ENCODE measurements at places on chromosomes 2 and 18. TPM values are rescaled to one million over a fixed set of nuclear protein-coding genes. Genes with fewer than 3 reads are reported as not detected.

CABYR gene
- 5.9 TPM for polyA plus RNA-seq

RAB27B gene
- 3.6 TPM for polyA plus RNA-seq

CCT7 gene
- 279 TPM for polyA plus RNA-seq

C2orf78 gene
- polyA plus RNA-seq = not detected

DNA sequence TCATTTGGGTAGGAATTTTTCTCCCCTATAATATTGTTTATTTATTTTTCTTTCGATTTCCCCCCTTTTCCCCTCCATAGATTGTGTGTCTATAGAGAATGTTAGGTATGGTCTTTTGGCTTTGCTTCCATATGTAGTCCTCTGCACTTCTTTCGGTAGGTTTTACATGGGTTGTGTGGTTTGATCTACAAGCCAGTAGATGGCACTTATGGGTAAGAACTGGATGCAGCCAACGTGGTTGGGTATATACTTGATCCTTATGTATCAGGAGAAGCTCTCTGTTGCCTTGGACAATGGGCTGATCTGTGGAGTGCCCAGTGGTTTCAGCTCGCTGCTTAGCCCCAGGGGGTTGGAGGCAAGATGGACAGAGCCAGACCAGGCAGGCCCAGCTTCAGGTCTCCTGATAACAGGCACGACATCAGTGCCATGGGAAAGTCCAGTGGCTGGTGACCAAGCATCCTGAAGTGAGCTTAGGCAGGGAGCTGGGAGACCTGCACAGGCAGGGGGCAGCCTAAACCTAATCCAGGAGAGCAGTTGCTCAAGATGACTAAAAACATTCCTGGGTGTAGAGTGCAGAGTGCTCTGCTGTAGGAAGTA, 488.3 kb downstream of the CCDC85A start:
- no peak for DNase-seq

GALNT13 gene
- polyA plus RNA-seq = 2.4 TPM

DNA sequence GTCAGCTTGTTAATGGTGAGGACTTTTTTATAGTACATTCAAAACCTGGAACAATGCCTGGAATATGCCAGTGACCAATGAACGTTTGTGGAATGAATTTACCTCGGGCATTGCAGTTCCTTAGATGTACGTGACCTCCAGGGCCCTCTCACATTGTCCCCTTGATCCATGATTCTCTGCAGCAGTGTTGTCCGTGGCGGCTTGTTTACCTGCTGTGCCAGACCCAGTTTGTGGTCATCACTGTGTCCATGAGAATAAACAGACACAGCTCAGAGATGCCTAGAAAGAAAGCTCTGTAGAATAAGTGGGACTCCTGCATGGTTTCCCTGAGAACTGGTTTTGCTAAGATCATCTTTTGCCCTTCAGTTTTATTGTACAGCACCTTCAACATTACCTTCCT, 1132.2 kb downstream of the DPP10 start:
- DNase-seq = no peak

PRLH gene
- not detected for polyA plus RNA-seq

- DNase-seq = no peak
Observed at GRCh38 chr18:7579176-7579917, 12.2 kb downstream of the PTPRM start.

DNA sequence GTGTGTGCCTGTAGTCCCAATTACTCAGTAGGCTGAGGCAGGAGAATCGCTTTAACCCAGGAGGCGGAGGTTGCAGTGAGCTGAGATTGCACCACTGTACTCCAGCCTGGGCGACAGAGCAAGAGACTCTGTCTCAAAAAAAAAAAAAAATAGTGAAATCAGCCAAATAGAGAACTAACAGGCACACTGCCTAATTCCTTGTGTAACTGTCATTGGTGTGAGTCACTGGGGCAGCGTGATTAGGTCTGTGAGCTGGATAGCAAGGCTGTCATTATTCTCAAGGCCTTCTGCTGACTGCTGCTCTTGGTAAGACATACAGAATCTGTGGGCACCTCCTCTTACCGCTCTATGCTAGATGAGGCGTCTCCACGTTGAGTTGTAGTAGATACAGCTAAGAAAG, 270.3 kb downstream of the NEDD4L start:
- DNase-seq = no peak

- no peak for DNase-seq
Observed at GRCh38 chr2:133240491-133241223, 327.6 kb downstream of the NCKAP5 start.

EFHD1 gene
- polyA plus RNA-seq = 73.1 TPM

MRPS9 gene
- 56.6 TPM for polyA plus RNA-seq

DNA sequence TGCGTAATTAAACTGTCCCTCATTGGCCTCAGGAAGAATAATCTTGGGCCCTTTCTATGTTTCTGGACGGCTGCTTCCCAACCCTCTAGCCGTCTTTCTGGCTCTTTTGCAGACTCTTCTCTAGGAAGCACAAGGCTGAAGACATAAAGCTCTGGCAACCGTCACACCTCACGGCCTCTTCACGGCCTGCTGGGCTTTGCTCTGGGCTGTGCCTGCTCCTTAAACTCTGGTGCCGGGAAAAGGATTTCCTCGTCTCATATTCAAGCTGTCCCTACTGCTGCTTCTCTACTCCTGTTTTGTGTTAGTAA, 36.0 kb upstream of the WIPF1 start:
- peak; percentile 44 for DNase-seq

DNA sequence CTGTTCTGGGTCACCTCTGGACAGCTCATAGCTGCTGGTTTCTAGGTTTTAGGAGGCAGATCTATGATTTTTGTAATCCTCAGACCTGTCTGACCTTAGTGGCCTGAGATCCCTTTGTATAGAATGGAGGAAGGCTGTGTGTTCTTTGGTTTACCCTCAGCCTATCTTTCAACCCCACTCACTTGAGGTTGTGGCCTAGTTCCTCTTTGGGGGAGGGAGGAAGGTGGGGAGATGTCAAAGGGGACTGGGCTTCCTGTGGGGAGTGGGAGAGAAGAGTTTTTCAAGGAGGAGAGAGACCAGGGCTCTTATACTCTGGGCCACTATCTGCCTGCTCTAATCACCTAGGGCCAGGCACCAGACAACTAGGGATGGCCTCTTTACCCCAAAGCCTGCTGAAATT, 28.5 kb downstream of the SEMA4F start:
- no peak for DNase-seq

SP140 gene
- polyA plus RNA-seq = 1.6 TPM

ELOA2 gene
- polyA plus RNA-seq = not detected

DNA sequence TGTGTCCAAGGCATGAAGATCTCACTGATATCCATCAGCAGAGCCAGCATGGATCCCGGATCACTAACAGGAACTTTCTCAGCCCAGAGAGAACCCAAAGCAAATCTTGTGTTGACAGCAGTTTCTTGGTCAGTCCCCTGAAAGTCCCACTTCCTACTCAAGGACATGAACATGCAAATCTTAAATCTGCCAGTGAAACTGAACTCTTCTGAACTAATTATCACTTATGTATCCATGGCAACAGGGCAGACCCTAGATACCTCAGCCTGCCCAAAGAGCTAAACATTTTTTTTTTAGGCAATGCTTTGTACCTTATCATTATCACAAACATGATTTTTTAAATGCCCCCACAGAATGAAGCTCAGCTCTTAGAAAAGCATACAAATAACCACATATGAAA, 127.8 kb upstream of the DDX18 start:
- DNase-seq = no peak

GRCh38 chr2:52904355-52904891, 863.2 kb upstream of the CHAC2 start:
- DNase-seq = no peak

DNA sequence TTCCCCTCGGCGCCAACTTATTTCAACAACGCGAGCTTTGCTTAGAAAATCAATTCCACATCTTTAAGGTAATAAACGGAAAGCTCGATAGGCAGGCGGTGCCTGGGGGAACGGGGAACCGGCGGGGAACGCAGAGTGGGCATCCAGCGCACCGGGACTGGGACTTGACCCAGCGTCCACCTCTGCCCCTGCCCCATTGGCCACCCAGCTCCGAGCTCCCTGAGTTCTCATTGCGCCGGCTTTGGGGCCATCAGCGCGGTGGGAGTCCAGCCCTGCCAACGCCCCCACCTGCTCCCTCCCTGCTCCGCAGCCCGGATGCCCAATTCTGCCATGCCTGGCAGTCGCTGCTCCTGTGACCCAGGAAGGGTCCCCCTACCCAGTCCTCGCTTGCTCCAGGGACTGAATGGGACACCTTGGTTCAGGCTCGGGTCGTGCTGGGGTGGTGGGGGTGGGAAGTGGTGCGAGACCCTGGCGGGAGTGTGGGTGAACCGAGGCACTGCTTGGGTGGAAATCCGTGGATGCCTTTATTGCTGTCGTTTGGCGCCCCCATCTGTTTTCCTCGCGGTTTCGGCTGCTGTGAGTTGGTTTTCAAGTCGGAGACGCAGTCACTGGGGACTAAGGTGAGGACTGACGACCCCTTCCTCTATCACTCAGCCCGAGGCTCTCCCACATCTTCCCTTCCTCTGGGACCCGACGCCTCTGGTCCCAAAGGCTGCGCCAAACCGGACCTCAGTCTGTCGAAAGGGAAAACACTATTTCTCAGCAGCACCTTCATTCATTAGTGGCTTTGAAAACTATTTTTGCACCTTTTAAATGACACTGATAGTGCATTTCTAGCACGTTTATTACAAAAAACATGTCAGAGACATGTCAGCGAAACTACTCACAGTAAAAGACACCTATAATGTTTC, 2.4 kb upstream of the EVX2 start:
- no peak for DNase-seq

DNA sequence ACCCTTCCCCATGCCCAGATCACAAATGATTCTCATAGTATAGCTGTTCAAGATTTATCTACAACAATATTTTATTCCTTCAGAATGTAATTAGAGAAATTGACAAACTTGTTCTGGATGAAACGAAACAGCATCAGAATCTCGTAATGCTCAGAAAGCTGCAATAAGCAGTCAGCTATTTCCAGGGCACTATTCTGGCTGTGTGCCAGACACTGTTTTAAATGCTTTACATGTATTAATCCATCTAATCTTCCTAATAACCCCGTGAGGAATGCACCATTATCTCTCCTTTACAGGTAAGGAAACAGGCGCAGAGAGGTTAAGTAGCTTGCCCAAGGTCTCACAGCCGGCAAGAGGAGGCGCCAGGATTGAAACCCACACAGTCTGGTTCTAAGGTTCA, 10.1 kb upstream of the LYPD6B start:
- DNase-seq = no peak

- DNase-seq = no peak
Observed at GRCh38 chr2:222451224-222451674, 26.9 kb downstream of the SGPP2 start.

- DNase-seq = no peak
Observed at GRCh38 chr18:53757328-53757727, 467.1 kb downstream of the MBD2 start.
